AG08396 (cell line): ENCODE measurements at places on chromosomes 5 and 9.

- DNase-seq, result no peak
These were observed 110.0 kb downstream of the ISOC1 start for GRCh38 chr5:129204525-129204924.

DNA sequence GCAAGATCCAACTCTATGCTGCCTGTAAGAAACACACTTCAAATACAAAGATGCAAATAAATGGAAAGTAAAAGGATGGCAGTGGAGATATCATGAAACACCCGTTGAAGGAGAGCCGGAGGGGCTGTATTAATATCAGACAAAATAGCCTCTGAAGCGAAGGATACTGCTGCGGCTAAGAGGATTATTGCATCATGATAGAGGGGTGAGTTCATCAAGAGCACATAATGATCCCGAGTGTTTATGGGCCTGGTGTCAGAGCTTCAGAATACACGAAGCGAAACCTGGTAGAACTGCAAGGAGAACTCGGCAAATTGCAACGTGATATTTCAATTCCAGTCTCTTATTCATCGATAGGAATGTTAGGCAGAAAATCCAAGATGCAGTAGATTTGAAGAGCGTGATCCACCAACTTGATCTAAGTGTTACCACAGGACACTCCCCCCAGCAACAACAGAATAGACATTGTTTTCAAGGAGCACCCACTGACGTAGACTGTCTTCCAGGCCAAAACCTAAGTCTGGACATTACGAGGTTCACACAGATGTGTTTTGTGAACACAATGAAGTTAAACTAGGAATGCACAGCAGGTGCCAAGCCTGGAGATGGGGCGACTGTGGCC, 27.7 kb upstream of the QSOX2 start:
- DNase-seq, result no peak

GRCh38 chr5:178413988-178414387, 176.2 kb downstream of the COL23A1 start:
- no peak for DNase-seq

DNA sequence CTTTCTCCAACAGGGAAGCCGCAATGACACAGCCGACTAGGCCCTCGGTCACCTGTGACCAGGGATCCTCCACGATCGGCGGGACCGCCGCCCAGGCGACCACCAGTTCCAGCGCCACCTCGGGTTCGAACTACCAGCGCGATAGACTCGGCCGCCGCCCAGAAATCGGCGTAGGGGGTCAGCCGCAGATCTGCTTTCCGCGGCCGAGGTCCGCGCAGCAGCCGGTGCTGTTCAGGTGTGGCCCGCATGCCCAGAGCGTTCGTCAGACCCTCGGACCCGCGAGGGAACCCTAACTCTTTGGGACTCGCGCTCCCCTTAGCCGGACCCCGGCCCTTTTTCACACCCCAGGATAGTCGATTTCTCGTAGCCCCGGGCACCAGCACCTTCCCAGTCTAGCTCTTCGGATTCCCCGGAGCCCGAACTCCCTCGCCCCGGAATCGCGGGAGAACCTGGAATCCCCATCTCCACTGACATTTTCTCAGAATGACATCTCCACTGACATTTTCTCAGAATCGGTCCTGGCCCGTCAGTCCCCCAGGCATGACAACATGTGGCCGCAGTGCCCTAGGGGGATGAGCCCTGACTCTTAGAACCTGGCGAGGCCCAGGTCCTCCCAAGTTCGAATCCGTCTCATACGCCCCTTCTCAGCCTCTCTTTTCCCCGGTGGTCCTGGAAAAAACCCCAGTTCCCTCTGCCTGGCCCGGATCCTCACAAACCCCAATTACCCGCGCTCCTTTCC, 428 bp downstream of the C5orf52 start:
- DNase-seq, result no peak
